Cardiac muscle cell (in vitro differentiated cells and primary cell): ENCODE measurements at places on chromosomes 11 and 22. TPM values are rescaled to one million over a fixed set of nuclear protein-coding genes. Genes with fewer than 3 reads are reported as not detected.

Gene SSTR3
- total RNA-seq, result 0.06 and 0.21 TPM in 2 replicates

Gene WNT11
- 107 and 114 TPM in 2 replicates for total RNA-seq

Gene H19
- 262 and 316 TPM in 2 replicates for total RNA-seq

Gene OR52N4
- total RNA-seq, result not detected in 2 replicates

Gene MPPED2
- total RNA-seq, result 19.9 and 32.5 TPM in 2 replicates

Gene ISX
- not detected in 2 replicates for total RNA-seq

Gene SLC17A6
- total RNA-seq, result not detected in 2 replicates

Gene SBF2
- 22.0 and 32.3 TPM in 2 replicates for total RNA-seq

Gene SLC37A2
- total RNA-seq, result 0.04 and 1.0 TPM in 2 replicates

Gene CD248
- 7.9 and 11.4 TPM in 2 replicates for total RNA-seq

Gene API5
- 68.3 and 76.6 TPM in 2 replicates for total RNA-seq

Gene CTSW
- total RNA-seq, result not detected in 2 replicates

Gene IFITM10
- total RNA-seq, result 1.9 TPM in 1 of 2 replicates, not detected in the other

Gene DGAT2
- 36.4 and 44.9 TPM in 2 replicates for total RNA-seq

Gene OR56A1
- total RNA-seq, result 0.18 TPM in 1 of 2 replicates, not detected in the other

Gene GAL3ST1
- total RNA-seq, result 0.32 and 2.9 TPM in 2 replicates

Gene CHKA
- total RNA-seq, result 49.2 and 143 TPM in 2 replicates
